ENCODE measurements at places on chromosomes 3 and 15. TPM values are rescaled to one million over a fixed set of nuclear protein-coding genes. Genes with fewer than 3 reads are reported as not detected.

The SPESP1 gene
- total RNA-seq: 1.3 TPM

The CLDN1 gene
- 0.78 TPM for total RNA-seq

The DHX36 gene
- total RNA-seq: 55.9 TPM

The PP2D1 gene
- not detected for total RNA-seq

The HESX1 gene
- not detected for total RNA-seq

The EFL1 gene
- total RNA-seq: 42.9 TPM

The CILP gene
- 2.7 TPM for total RNA-seq

The XCR1 gene
- 0.20 TPM for total RNA-seq

The IQCF2 gene
- total RNA-seq: not detected

The RFTN1 gene
- 12.6 TPM for total RNA-seq

The SYNPR gene
- total RNA-seq: not detected

The ZPLD1 gene
- not detected for total RNA-seq

The NOX5 gene
- total RNA-seq: 0.13 TPM

The SKOR1 gene
- total RNA-seq: 0.63 TPM
